ENCODE measurements at places on chromosomes 5 and 9.

DNA sequence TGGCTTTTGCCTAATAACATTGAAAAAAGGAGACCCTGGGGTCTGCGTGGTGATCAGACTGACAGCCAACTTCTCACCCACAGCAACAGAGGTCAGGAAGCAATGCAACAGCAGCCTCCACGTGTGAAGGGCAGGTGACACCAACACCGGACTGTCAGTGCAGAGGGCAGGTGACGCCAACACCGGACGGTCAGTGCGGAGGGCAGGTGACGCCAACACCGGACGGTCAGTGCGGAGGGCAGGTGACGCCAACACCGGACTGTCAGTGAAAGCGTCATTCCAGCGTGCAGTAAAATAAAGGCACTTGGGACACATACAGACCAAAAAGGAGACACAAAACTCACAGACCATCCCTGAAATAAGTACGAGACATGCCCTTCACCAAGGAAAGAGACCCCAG lies 37.2 kb upstream of the CEP72 start:
- no peak for DNase-seq

- DNase-seq, result no peak
Measured at GRCh38 chr9:90906316-90907055, 104.9 kb downstream of the SYK start.

- no peak for DNase-seq
Measured at GRCh38 chr5:60843386-60843935, 608 bp downstream of the ELOVL7 start.

DNA sequence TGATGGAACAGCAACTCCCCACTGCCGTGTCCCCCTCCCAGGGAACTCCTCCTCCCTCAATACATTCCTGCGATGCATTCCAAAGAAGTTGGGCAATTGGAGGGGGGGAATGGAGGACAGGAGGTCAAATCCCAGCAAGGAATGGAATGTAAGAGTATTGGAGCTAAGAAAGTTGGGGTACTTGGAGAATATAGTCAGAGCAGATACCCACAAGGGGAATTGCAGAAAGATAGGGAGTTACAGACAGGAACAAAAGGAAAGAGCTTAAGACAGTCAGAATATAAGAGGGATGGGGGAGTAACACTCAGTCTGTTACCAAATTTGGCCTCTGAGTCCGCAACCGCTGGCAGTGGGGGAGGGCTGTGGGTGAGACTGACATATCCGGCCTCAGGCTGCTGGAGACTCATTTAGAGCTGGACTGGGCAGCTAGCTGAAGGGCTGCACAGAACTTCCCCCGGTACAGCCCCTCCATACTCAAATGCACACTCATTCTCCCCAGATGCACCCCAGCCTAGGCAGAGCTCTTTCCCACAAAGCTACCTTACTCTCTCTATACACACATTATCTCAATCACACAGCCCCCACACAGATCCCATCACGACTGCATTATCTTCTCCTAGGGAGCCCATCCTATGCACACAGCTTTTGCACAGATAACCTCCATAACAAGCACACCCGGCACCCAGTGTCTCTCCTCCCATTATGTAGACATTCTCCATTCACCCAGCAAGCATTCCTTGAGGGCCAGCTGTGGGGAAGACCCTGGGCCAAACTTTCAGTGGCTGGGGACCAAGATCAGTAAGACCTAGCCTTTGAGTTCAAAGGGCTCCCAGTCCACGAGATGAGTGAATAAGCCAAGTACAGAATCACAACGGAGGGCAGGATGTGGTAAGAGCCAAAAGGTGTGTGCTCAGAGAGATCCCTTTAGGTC lies 3.7 kb downstream of the TLN1 start:
- DNase-seq, result no peak

GRCh38 chr9:118522093-118523028 lies 818.2 kb downstream of the TLR4 start:
- DNase-seq, result no peak

DNA sequence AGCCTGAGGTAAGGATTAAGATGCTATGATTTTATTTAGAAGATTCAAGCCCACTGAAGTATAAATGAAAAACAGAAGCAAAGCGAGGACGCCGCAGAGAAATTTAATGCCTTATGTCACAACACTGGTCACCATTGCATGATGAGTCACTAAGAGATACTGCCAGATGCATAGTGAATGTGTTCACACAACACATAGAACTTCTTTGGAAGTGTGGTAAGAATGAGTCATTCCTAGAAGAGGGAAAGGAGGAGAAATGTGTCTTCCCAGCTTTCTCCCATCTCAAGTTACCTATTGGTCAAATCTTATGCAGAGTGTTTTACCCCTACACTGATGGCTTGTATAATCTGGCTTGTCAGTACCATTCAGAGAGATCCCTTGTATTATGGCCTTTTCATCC lies 465.3 kb upstream of the ARRDC3 start:
- no peak for DNase-seq

GRCh38 chr9:130897848-130898551 lies 1.4 kb upstream of the QRFP start:
- no peak for DNase-seq

- no peak for DNase-seq
Measured at GRCh38 chr5:135386096-135386495, 12.9 kb downstream of the MACROH2A1 start.

GRCh38 chr9:128412120-128412790 lies 8.4 kb upstream of the CERCAM start:
- DNase-seq, result peak; percentile 35

GRCh38 chr5:81016116-81016515 lies 56.0 kb downstream of the RASGRF2 start:
- DNase-seq, result no peak

GRCh38 chr9:16258191-16258590 lies 612.3 kb downstream of the BNC2 start:
- DNase-seq, result no peak

DNA sequence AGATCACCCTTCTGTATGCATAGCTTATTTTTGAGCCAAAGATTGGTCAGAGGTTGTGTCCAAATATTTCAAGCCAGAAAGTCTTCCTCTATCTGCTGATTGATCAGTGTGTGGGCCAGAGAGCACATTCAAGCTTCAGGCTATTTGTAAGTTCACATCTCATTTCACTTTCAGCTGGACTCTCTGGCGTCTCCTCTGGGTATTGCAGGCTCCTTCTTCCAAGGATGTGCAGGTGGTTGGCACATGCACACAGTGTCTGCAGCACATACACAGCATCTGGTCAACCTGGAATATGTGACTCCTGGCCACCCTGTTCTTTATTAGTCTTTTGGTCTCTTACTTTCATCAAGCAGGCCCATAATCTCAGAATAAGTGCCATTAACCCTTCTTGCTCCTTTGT lies 516.1 kb downstream of the ANXA1 start:
- DNase-seq, result no peak

DNA sequence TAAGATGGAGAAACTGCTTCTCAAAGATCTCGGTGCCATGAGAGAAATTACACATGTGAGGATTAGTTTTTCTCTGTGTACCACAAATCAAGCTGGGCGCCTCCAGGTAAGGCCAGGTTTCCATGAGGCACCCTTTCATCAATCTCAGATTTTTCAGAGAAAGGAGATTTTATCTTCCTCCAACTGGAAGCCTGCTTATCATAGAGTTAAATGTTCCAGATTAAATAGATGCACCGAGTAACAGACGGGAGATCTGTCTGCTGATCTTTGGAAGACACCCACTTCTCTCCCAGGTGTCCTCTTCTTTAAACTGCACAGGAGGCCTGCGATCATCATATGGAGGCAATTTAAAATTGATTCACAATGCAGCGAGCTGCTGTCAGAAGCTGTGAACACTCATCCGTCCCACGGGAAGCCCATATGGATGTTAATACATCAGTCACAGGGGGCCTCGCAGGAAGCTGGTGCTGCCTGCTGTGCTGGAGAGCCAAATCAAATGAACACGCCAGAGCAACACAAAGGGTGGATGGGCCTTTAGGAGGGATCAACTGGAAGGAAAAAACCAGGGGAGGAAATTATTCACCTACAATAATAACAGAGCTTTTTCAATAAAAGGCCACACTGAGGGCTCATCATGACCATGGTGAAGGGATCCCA lies 93.3 kb downstream of the TLE1 start:
- DNase-seq, result no peak
